ENCODE measurements at places on chromosomes 7 and 10. TPM values are rescaled to one million over a fixed set of nuclear protein-coding genes. Genes with fewer than 3 reads are reported as not detected.

The AGAP9 gene
- total RNA-seq, result 1.7 TPM

The SPDYE9 gene
- 0.06 TPM for total RNA-seq

- peak; percentile 84 for DNase-seq
Measured at GRCh38 chr7:26627891-26628341, 236.5 kb downstream of the SKAP2 start.

DNA sequence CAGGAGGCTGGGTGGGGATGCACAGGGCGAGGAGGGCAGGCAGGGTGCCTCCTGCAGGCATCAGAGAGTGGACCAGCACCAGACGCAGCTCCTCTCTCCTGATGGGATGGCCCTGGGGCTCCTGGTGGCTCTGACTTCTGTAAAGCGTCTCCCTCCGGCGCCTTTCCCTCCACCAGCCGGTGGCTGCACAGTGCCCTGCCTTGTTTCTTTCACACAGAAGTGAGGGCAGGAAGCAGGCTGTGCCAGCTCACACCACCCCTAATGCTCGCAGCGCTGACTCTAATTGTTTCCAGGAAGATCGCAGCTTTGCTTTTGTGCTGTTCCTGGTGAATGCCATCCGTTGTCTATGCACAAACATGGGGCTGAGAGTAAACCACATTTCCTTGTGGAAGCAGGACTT lies 152.3 kb upstream of the LANCL2 start:
- DNase-seq, result no peak

Measured in spinal cord (tissue), 10 donors.